GM12864 (cell line): ENCODE measurements at places on chromosomes 2 and 18.

DNA sequence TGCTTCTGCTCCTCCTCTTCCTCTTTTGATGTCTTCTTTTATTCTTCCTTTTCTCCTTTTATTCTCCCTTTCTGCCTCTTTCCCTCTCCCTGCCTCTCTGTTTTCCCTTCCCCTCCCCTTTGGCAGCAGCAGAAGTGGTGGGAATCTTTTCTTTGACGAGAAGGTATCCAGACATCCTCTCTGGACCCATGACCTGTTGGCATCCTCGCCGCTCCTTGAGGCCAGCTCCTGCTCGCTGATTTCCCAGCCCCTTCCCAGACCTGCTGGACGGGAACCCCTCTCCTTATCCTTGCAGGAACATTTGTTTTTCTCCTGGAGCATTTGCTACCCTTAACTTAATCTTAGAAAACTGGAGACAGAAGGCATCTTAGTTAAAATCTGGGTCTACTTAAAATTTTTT is 130.5 kb downstream of the LPIN1 start:
- no peak for DNase-seq

- no peak for DNase-seq
Observed at GRCh38 chr2:236944561-236944960, 141.1 kb upstream of the COPS8 start.

GRCh38 chr18:76447258-76447890 is 47.7 kb downstream of the ZNF516 start:
- DNase-seq = no peak

- no peak for DNase-seq
Observed at GRCh38 chr2:23721454-23721826, 205.5 kb downstream of the ATAD2B start.

GRCh38 chr2:120667981-120668380 is 67.7 kb upstream of the GLI2 start:
- no peak for DNase-seq

DNA sequence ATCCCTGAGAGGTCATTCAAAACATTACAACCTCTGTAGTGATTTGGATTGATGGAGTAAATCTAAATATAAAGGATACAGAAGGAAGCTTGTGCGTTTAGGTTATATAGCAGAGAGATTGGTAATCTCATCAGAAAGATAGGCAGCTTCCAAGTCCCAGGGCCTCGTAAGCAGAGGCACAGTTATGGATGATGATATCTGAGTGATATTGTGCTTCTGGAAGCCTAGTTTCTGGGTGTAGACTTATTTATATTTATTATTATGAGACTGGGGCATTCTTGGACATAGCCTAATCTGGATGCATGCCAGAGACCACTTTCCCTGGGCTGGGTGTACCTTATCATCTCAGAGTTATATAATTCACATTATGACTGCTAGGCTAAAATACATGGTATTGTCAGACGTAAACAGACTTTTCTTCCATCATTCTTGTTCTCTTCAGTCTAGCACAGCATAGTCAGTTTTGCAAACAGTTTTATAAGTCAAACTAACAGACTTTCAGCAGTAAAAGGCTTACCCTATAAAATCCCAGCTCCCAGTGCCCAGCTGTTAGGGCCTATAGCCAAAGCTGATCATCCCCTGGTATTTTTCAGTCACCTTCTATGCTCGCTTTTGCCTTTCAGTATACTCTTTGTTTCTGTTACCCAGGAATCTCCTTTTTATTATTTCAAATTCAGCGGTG is 47.9 kb downstream of the RAB3GAP1 start:
- DNase-seq = no peak

- no peak for DNase-seq
Observed at GRCh38 chr18:12593866-12594265, 64.0 kb downstream of the SPIRE1 start.

- DNase-seq = no peak
Observed at GRCh38 chr18:11146238-11146946, 3.0 kb downstream of the PIEZO2 start.

- DNase-seq = no peak
Observed at GRCh38 chr2:102486941-102487702, 14.1 kb downstream of the SLC9A4 start.

DNA sequence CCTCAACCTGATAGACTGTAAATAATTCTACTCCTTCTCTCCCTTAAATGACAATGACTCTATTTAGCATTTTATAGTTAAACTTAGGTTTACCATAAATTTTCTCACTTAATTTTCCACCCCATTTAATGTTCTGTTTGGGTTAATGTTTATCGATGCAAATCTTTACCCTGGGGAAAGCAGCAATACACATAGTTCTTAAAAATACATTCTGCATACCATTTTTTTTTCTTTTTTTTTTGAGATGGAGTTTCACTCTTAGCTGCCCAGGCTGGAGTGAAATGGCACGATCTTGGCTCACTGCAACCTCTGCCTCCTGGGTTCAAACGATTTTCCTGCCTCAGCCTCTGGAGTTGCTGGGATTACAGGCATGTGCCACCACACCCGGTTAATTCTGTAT is 14.0 kb downstream of the STAM2 start:
- no peak for DNase-seq

GRCh38 chr2:233593201-233593600 is 24.2 kb upstream of the UGT1A8 start:
- peak; percentile 27 for DNase-seq

- DNase-seq = no peak
Observed at GRCh38 chr18:75208836-75209128, 157 bp downstream of the PTGR3 start.

GRCh38 chr18:24212939-24213338 is 74.1 kb downstream of the CABYR start:
- no peak for DNase-seq

GRCh38 chr2:150188177-150188576 is 299.3 kb downstream of the RND3 start:
- no peak for DNase-seq

- no peak for DNase-seq
Observed at GRCh38 chr18:26648509-26649192, 100.3 kb upstream of the KCTD1 start.

DNA sequence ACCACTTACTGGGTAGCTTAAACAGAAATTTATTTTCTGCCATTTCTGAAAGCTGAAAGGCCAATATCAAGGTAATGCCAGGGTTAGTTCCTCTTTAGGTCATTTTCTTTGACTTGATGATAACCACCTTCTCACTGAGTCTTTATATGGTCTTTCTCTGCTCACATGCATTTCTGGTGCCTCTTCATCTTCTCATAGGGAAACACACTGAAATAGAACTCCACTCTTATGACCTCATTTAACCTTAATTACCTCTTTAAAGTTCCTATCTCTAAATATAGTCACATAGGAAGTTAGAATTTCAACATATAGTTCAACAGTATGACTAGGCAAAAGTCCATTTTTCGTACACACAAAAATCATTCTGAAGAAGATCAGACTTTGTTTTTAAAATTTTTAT is 616.8 kb upstream of the VRK2 start:
- no peak for DNase-seq

- DNase-seq = no peak
Observed at GRCh38 chr18:54991981-54992380, 32.7 kb upstream of the CCDC68 start.

GRCh38 chr2:188978291-188979081 is 4.3 kb downstream of the COL3A1 start:
- peak; percentile 5 for DNase-seq

GRCh38 chr2:23199115-23199918 is 185.7 kb upstream of the KLHL29 start:
- no peak for DNase-seq

- DNase-seq = no peak
Observed at GRCh38 chr2:143937723-143938350, 582.1 kb downstream of the ZEB2 start.

- no peak for DNase-seq
Observed at GRCh38 chr18:30533716-30534115, 508.8 kb downstream of the DSC3 start.

GRCh38 chr18:3454365-3455089 is 4.6 kb downstream of the TGIF1 start:
- no peak for DNase-seq

GRCh38 chr2:164651361-164651760 is 30.1 kb upstream of the GRB14 start:
- no peak for DNase-seq

- DNase-seq = no peak
Observed at GRCh38 chr2:197706839-197707207, 1.7 kb downstream of the MARS2 start.

GRCh38 chr2:383888-384287 is 96.0 kb upstream of the ALKAL2 start:
- DNase-seq = no peak

DNA sequence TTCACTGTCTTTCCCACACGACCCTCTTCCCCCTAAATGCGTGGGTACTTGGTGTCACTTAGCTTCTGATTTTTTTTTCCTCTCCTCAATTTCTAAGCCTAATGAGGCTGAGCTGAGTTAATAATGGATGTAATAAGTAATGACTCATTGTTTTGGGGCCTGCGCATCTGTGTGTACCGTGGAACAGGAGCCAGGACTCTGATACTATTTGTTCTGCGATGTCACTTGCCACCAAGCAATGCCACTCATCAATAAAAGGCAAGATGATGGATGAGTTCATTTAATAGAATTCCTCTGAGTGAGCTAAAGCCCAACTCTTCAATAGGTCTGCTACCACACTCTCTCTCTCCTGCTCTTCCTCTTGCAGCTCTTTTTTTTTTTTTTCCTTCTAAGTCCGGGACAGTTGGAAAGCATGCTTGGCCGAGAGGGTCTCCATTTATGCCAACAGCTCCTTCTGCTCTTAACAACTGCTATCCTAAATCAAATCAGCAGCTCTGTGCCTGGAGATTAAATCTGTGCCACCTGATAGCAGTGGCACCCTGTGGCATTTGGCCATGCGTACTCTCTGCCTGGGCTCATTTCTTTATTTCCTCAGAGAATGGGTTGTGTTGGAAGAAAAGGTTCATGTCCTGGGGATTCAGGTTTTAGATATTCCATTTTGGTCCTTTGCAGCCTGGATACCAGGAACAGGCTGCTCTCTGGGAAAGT is 1284.2 kb upstream of the PIK3C3 start:
- DNase-seq = no peak

DNA sequence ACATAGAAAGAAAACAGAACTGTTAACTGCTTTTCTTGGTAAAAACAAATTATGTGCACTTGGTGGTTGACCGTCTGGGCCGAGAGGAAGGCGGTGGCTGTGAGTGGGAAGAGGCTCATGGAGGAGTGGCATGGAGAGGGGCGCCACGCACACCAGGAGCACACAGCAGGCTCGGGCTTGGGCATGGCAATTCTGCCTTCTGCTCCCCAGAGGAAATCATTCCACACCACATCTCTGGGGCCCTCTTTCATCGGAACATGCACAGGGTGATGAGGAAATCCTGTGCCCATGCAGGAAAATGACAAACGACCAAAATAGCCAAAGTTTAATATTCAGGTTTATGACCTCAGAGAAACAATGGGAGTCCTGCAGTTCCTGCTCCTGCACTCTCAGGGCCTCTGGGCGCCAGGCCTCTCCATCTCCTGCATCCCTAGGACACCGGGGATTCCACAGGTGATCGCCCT is 26.4 kb downstream of the WDFY1 start:
- DNase-seq = no peak

DNA sequence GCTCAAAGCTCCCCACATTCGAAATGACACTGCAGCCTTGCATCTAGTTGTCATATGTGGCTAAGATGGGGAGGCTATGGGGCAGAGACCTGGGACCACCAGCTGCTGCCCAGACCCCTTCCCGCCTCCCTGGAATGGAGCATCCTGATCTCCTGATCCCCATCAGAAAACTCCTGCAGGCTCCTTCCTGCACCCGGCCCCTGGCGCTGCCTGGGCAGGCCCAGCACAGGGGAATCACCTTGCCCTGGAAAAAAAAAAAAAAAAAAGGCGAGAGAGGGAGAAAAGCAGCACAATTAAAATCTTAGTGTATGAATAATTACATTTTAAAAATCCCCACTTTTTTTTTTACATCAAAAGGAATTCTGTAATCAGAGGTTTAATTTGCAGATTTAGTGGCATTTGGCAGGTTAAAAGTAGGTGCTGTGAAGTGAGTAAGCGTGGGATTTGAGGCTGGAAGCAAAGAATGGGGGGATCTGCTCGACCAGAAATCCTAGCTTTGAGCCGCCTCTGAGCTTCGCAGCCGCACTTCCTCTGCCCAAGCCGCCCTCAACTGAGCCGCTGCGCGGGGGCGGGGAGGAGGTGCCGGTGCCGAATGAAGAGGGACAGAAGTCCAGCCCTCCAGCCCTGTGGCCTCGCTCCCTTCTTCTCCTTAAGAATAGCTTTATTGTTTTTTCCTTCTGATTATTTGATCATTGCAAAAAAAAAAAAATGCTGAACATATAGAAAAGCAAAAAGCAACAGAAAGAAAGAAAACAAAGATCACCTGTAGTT is 30.0 kb downstream of the THNSL2 start:
- no peak for DNase-seq

DNA sequence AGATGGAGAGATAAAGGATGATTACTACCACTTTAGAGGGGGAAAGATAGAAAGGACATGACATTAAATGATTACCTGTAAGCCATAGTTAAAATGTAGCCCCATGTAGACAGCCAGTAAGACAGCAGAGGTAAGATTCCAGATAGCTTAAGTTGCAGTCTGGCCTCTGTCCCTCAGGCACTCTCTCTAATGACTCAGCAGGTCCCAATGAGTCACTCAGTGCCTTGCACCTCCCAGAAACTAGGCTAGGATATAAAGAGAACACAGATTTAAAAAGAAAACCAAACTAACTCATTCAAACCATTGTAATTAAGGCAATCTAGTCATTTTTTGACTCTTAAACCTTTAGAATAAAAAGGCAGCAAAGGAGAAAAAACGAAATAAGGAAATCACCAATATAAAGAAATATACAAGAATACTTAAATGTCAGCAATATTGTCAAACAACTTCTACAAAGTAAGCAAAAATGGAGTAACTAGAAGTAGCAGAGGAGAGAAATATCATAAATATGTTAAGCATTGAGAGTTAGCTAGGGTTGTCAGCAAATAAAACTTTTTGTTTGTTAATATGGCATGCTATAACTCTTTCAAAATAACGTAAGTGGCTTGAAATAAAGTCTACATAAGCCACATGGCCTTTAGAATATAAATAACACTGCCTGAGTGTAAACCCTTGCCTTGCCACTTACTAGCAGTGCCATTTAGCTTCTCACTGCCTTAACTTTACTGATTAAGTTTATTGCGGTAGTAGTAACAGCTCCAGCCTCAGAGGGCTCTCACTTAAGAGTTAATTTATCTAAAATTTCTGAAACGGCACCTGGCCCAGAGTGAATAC is 48.5 kb downstream of the SOCS6 start:
- no peak for DNase-seq

GRCh38 chr18:49876536-49876935 is 63.2 kb upstream of the ACAA2 start:
- no peak for DNase-seq

DNA sequence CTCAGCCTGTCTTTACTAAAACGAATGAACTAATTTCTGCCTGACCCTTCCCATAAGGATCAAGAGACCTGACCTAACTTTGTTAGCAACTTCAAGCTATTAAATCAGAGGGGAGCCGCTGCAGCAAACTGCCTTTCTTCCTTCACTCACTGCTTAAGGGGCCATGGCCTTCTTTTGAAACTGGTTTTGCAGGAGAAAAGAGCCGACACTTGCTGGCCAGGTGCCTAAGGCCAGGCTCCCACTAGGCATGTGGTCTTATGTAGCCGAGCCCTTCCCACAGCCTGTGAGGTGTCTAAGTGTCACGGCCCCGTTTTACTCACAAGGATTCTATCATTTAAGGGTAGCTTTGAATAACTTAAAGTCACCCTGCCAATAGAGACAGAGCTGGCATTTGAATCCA is 130.8 kb downstream of the ZNF236 start:
- DNase-seq = no peak

- no peak for DNase-seq
Observed at GRCh38 chr2:127007652-127008051, 99.3 kb downstream of the BIN1 start.
